WERI-Rb-1 (cell line): ENCODE measurements at places on chromosomes 16 and 17.

DNA sequence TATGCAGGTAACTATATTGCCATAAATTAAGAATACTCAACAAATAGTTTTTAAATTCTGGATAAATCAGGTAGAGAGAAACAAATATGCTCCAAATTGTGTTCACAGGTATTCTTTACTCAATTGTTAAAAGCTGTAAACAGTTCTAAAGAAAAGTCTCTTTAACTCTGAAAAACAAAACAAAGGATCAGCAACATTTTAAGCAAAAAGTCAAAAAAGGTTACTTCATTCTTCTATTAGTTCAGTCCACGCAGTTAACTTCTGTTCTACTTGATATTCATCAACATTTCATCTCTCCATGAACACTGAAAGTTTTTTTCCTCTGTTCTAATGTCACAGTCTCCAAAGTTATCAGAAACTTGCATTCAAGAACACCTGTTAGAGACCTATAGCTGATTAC lies 47.9 kb downstream of the SCPEP1 start:
- no peak for DNase-seq

- no peak for DNase-seq
Measured at GRCh38 chr16:54509456-54509855, 222.9 kb upstream of the IRX3 start.

DNA sequence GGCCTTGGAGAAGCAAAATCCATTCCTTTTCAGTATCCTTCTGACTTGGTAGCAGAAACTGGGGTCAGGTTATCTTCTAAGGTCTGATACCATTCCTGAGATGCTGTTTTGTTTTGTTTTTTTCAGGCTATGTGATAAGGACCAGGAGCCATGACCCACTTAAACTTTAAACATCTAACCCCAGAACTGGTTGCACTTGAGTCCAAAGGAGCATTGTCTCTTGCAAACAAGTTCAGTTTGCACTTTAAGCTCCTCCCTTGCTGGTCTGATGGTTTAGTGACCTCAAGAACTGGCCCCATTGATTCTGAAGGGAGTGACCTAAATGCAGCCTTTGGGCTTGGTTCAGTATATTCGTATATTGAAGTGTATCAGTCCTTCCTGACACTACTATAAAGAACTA lies 75.2 kb downstream of the ERCC4 start:
- no peak for DNase-seq

- DNase-seq: no peak
Measured at GRCh38 chr16:50526796-50527195, 21.4 kb upstream of the NKD1 start.

- DNase-seq: peak; percentile 25
Measured at GRCh38 chr17:19533718-19534561, at the start of gene SLC47A1. Gene SLC47A1 (plus strand): TSS chr17:19533854. CDS start chr17:19533940, 86 bp downstream.

DNA sequence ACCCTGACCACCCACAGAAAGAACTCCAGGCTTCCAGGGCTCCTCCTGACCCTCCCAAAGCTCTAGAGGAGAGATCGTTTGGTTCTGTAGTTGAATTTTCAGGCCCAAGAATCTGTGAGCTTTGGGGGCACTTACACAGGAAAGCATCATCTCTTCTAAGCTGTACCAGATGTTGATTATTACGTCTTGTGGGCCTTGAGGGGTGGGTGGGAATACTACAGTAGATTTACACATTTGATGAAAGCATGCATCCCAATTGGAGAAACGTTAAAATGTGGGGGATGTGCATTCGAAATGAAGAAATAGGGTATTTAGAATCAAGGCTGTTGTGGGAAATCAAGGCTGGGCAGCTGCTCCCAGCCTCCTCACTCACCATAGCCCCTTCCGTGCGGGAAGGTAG lies 61.9 kb downstream of the MGAT5B start:
- DNase-seq: no peak

DNA sequence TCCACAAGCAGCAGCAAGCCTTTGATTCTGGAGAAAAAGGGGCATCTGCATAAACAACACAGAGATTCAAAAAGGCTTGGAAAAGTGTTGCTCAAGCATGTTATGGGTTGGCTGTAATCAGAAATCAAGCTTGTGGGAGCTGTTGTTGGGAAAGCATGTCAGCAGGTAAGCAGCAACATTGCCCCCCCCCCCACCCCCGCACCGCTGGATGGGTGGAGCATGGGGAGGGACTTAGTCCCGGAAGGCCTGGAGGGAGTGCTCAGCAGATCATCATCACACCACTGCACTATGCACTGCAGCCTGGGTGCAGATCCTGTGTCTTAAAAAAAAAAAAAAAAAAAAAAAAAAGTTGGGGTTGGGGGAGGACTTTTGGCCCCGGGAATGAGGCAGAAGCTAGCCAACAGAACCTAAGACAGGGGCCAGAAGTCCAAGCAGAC lies 16.8 kb upstream of the AKAP1 start:
- no peak for DNase-seq

GRCh38 chr16:27973678-27974077 lies 89.8 kb downstream of the GSG1L start:
- DNase-seq: peak; percentile 45

DNA sequence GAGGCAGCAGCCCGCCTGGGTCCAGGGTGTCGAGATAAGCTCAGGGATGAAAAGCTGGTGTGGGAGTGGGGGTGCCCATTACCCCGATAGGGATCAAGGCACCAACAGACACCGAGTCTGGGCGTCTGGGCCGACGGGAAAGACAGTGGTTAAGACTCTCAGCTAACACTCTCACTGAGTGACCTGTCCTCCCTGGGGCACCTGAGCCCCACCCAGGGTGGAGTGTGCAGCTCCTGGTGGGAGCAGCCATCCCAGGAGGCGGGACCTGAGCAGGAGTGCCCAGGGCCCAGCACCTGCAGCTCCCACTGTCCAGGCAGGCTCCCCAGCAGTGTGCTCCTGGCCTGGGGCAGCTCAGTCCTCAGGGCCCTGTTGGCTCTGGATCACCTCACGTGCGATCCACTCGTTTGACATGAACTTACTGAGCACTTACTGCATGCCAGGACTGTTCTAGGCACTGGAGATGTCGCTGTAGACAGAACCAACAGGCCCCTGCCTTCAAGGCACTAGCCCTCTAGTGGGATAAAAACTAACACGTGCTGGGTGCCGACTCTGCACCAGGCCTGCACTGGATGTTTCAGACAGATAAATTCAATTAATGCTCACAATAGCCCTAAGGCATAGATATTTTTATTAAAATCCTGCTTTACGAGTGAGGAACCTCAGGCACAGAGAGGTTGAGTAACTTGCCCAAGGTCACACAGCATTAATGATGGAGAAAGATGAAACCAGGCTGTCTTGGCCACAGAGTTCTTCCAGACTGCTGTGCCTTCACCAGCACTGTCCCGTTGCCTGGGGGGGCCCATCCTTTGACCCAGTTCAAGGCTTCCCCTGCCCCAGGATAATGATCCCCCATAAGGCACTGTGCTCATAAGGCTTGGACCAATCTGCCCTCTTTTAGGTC lies 1.9 kb downstream of the EVPLL start:
- DNase-seq: no peak

DNA sequence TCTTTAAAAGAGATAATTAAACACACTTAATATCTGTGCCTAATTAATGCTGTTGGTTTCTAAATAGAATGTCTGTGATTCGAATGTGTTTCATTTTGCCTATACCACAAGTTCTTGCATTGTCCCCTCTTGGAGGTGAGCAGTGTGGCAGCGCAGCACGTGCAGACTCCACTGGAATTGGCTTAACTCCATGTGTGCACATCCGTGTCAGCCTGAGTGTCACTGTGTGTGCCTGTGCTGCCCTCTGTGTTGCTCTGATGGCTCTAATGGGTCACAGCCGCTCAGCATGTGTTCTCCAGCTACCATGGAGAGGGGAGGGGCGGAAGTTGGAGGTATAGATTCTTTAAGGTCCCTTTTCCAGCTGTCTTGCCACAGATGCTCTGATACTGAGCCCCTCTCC lies 226.6 kb downstream of the SPECC1 start:
- no peak for DNase-seq

DNA sequence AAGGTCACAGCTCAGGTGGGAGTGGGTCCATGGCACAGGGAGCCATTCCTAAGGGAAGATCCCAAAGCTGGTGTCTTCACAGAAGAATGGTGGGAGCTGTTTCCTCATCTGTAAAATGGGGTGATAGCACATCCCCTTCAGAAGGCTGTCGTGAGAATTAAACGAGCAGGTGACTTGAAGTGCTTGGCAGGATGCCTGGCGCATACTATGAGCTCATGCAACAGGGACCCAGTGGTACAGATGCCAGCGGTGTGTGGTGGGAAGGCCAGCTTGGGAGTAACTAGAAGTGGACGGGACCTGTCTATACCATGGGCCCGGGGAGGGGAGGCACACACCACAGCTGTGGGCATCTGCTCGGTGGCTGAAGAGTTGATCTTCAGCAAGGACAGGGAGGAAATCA lies 189.3 kb upstream of the TNRC6C start:
- DNase-seq: no peak

GRCh38 chr16:81461766-81462165 lies 17.2 kb downstream of the CMIP start:
- DNase-seq: no peak

DNA sequence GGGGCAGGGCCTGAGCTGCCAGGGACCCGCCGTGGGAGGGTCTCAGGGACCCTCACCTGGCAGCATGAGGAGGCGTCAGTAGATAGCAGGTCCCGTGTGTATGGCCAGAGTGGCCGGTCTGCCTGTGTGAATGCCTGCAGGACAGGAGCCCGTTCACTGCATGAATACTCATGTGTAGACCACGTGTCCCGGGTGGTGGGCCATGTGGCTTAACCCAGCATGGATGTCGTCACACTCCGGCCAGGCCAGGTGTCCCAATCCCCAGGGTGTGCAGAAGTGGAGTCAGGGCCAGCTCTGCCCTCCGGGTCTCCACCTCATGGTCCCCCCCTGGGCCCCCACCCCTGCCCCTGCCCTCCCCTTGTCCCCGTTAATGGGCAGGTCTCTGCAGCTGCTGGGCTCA lies 53.7 kb downstream of the BAHCC1 start:
- DNase-seq: no peak

- DNase-seq: no peak
Measured at GRCh38 chr16:85639529-85640253, 26.6 kb downstream of the GSE1 start.

GRCh38 chr16:19888834-19889233 lies 4.2 kb upstream of the GPRC5B start:
- no peak for DNase-seq

DNA sequence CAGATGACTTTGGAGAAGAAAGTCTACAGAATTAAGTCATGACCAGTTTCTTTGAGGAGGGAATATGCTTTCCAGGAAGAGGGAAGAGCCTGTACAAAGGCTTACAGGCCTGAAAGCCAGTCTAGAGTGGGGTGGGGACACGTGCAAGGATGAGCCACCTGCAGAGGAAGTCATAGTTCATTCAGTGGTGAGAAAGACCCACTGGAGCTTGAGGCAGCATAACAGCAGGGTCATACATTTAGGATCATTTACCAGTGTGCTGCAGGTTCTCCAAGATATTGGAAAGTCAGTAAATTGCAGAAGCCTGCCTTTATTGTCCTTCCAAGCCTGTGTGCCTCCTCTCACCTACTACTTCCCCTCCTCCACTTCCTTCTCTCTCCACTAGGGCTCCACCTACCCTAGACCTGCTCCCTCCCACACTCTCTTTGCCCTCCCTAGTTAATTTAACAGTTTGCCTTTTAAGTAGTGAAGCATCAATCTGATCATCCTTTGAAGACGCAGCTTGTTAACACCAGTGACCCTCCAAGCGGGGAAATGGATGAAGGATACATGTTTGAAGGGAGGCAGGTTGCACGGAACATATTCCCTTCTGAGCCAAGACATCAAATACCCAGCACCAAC lies 40.2 kb downstream of the CDRT15 start:
- no peak for DNase-seq

GRCh38 chr16:24257958-24258357 lies 1.8 kb downstream of the CACNG3 start:
- DNase-seq: no peak

GRCh38 chr17:61487989-61488595 lies 35.9 kb downstream of the TBX4 start:
- DNase-seq: no peak

- DNase-seq: no peak
Measured at GRCh38 chr16:29915590-29916247, 10.3 kb downstream of the KCTD13 start.

GRCh38 chr17:39543664-39544063 lies 64.1 kb downstream of the NEUROD2 start:
- DNase-seq: no peak

DNA sequence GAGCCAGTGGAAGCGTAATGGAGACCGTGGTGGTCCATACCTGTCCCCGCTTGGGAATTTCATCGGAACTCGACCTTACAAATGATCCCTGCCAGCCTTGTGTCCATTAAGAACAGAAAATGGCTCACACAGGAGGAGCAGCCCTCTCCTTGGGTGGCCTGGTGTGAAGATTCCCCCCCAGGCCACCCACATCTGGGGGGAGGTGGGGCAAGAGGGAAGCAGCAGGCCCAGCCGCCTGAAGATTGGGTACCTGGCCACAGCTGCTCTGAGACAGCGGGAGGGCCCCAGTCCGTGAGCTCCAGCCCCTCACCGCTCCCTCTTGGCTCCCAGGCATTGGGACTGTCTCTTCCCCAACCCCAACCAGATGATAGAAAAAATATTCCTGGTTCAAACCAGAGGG lies 277.8 kb upstream of the FOXF1 start:
- no peak for DNase-seq

DNA sequence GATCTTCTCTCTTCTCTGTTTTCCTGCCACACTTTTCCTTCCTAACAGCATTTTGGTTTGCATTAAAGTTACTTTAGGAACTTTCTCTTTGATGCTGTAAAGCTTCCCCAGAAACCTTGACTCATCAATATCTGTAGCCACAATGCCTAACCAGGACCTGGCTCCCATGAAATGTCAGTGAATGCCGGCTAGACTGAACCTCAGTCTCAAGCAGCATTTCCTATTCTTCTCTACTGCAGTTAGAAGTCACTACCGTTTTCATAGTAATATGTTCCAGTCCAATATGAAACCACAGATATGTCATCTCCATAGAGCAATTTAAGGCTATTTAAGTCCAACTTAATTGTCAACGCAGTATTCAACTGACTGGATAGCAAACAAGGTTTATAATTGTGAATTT lies 28.9 kb downstream of the ITFG1 start:
- no peak for DNase-seq

GRCh38 chr17:5527601-5528250 lies 41.4 kb downstream of the MIS12 start:
- no peak for DNase-seq

GRCh38 chr17:29615492-29616299 lies 7.0 kb downstream of the CORO6 start:
- peak; percentile 87 for DNase-seq

DNA sequence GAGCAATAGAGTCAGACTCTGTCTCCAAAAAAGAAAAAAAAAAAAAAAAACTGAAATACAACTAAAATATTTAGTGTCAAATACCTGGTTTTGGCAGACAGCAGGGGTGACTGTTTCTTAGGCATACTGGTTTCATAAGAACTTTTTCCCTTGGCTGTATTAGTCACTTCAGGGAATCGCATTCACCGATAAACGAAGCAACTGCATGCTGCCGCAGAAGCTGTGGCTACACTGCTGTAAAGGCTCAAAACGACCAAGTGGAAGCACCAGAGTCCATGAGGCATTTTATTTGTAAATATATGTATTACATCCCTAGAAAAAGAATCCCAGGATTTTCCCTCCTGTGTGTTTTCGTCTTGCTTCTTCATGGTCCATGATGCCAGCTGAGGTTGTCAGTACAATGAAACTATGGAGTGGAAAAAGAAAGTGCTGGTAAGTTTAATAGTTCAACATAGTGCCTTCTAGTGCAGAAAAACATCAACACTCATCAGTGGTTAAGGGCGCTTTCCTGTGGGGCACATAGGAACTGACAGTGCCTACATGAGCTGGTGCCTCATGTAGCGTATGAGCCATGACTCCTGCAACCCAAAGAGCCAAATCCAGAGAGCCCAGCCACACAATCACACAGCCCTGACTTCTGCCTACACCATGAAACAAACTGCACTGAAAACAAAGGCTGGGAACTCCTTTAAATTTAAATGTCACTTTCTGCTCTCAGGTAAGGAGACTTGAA lies 7.3 kb downstream of the RPS15A start:
- DNase-seq: no peak
